ENCODE measurements at places on chromosomes 3 and 15.

DNA sequence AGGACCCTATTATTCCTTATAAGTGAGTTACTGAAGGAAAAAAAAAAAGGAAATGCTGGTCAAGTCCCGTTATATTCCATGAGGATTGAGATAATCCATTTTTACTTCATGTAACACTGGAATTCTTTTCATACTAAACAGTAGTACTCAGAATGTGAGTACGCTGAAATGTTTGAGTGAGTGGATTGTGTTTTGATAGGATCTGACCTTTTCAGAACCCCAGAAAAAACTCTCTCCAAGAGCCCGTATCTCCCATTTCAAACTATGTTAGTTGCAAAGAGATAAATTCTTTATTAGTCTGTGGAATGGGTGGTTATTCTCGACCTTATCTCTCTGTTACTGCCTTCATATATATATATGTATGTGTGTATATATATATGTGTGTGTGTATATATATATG is 2.5 kb upstream of the LPP start:
- no peak for DNase-seq

- DNase-seq = no peak
Observed at GRCh38 chr3:29805757-29806156, 524.9 kb downstream of the RBMS3 start.

- DNase-seq = no peak
Observed at GRCh38 chr15:64361259-64361658, 5.3 kb upstream of the CSNK1G1 start.

DNA sequence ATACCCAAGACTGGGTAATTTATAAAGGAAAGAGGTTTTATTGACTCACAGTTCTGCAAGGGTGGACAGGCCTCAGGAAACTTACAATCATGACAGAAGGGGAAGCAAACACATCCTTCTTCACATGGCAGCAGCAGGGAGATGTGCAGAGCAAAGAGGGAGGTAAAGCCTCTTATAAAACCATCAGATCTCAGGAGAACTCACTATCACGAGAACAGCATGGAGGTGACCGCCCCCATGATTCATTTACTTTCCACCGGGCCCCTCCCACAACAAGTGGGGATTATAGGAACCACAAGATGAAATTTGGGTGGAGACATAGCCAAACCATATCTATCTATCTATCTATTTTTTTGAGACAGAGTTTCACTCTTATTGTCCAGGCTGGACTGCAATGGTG is 5.4 kb downstream of the GDPGP1 start:
- DNase-seq = no peak

DNA sequence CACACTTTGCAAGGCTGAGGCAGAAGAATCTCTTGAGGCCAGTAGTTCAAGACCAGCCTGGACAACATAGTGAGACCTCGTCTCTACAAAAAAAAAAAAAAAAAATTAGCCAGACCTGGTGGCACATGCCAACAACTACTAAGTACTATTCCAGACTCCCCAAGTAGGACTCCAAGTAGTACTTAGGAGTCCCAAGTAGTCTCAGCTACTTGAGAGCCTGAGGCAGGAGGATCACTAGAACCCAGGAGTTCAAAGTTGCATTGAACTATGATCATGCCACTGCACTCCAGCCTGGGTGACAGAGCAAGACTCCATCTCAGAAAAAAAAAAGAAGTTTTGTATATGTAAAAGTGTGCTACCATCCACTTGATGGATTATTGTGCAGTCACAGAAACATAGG is 486.6 kb downstream of the SOX2 start:
- no peak for DNase-seq

DNA sequence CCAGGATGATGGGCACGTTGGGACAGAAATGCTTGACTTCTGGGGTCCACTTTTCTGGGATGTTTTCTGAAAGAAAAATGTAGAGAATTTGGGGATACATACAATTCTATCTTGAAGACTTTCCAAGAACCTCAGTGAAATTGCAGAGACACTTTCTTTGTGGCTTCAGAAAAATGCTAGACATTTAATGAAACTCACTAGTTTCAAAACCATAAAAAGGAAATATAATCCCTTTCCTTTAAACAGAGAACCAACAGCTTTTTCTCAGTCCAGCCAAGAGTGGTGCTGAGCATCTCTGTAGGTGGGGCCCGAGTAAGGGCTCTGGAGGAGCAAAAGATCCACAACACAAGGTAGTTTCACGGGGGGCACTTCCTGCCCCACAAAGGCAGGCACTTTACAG is 4.4 kb upstream of the GPX1 start:
- no peak for DNase-seq

- DNase-seq = no peak
Observed at GRCh38 chr3:48544141-48544540, 12.5 kb downstream of the PFKFB4 start.

GRCh38 chr3:152305075-152305474 is 36.3 kb downstream of the MBNL1 start:
- no peak for DNase-seq

GRCh38 chr3:71784914-71785531 is at the start of gene PROK2:
Gene PROK2 (minus strand): TSS chr3:71785148. CDS start chr3:71785052, 96 bp downstream.
- DNase-seq = no peak

GRCh38 chr3:106302451-106303221 is 433.8 kb upstream of the CBLB start:
- no peak for DNase-seq

DNA sequence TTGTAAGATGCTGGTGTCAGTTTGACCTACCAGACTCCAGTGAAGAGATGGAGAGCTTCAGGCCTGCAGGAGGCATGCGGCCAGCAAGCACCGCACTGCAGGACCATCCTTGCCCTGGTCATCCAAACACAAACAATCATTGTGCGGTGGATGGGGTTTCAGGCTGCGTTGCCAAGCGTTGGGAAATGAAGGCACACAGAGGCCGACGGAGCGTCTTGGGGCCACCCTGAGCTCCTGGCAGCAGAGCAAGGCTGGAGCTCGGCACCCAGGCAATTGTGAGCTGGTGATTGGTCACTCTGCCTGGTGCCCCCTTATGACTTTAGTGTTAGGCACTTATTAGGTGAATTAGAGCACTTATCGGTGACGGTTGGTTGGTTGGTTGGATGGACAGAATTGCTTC is 222.6 kb upstream of the RGMA start:
- no peak for DNase-seq

DNA sequence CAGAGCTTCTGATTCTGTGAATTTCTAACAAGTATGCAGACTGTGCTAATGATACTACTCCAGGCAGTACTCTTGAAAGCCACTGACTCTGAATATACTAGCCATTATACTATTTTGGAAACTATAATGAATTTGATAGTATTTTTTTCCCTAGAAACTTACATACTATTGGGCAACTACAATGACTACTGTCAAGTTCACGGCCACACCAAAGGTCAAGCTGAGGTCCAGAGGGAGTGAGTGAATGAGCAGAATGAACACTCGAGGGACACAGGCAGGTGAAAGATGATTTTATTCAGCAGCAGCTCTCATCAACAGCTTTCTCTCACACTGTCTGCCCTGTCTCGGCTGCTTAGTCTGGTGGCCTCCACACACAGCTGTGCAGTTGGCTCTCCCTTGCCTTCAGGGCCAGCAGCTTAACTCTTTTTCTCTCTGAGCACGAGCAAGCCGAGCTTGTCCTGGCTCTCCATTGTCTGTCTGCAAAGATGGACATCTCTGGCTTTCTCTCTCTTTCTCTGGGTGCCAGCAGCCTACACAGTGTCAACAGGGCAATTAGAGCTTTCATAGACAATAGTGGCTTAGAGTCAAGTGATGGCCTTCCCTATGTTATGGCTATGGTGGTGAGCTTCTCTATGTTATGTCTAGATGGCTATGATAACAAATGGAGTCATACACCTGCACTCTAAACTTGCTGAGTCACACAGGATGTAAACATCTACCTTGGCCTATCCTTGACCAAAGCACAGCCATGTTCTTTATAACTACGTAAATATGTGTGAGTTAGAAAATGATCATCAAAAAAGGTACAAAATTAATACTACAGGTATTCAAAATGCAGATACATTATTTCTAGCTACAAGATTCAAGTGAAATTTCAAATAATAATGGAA is 362.4 kb downstream of the CGGBP1 start:
- DNase-seq = no peak

- no peak for DNase-seq
Observed at GRCh38 chr3:53555068-53555588, 60.7 kb downstream of the CACNA1D start.

DNA sequence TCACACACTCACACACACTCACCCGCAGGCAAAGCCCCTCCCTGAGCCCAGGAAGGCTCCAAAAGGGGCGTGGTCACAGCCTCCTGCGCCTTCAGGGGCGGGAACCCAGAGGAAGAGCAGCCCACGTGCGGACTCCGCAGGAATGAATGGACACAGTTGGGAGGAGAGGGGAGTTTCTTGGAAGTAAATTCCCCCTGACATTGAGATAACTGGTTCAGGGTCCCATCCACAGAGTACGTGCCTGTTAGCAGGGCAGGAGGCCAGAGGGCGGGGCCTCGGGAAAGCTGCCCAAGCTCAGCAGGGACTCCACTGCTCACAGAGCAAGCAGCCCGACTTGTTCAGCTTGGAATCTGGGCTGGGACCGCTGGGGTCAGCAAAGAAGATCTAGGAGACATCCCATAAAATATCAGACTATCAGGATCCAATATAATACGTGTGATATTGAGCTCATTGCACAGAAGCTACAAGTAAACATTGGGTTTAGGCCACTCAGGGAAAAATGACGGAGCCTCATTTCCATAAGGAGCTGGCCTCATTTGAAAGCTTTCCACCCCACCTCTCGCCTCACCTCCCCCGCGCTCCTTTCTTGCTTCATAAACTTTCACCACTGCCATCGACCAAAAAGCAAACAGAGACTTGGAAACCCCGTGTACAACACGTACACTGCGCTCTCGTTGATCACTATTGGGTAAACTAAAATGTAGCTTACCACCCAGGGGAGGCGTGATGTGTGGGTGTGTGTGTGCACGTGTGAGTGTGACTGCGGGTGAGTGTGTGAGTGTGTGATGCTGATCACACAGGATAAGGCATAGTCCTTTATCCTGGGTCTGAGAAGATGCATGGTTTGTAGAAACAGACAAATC is 36.0 kb downstream of the TM2D3 start:
- DNase-seq = no peak

DNA sequence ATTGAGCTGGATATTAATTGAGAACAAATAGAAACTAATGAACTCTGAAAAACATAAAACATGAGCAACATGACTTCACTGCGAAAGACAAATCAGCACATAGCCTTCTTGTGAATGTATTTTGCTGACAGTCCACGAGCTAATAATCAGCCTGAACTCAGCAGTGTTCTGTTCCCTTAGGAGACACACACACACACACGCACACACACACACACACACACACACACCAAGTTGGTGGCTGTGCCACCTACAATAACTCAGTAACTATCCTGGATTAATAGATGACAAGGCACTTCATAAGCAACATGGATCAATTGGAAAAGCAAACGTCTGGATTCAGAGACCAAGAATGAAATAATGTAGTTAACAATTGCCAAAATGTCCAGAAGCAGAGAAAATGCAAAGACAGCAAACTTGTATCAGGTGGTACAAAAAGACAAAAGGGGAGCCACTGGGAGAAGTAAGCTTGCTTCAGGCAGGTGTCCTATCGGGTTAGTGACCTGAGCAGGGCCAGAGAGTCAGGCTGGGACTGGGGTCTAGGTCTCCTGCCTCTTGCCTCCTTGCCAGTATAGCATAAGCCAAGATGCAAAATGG is 20.5 kb upstream of the UBE2Q2 start:
- DNase-seq = no peak

DNA sequence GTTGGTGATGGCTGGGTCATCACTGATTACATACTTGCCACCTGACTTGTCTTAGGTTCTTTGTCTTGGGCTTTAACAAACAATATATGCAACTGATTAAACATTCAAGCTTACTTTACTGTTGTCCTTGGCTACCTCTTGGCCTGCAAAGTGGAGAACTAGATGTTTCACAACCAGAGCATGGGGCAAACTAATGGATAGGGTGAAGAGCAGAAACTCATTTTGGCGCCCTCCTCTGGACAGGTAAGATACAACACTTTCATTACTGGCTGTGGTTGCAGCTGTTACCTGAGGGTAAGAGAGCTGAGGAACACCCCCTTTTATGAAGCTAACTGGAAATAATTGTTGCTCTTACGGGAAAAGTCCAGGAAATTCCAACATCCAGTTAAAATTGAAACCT is 262.1 kb downstream of the NAALADL2 start:
- DNase-seq = no peak

- DNase-seq = no peak
Observed at GRCh38 chr3:131976448-131976847, 58.4 kb downstream of the CPNE4 start.

GRCh38 chr3:52522651-52523251 is 10.9 kb downstream of the NT5DC2 start:
- DNase-seq = peak; percentile 21

Data from D721Med (cell line).